Left ventricle myocardium inferior (tissue), 1 donor: ENCODE measurements at places on chromosomes 1 and 21. TPM values are rescaled to one million over a fixed set of nuclear protein-coding genes. Genes with fewer than 3 reads are reported as not detected.

Gene ARTN
- total RNA-seq = 0.14 TPM

Gene OR6K6
- total RNA-seq = not detected

Gene EFCAB7
- 8.9 TPM for total RNA-seq

Gene OR2L8
- total RNA-seq = not detected

Gene SMIM1
- 13.9 TPM for total RNA-seq

Gene LRRC38
- 0.30 TPM for total RNA-seq

Gene MPZ
- 3.5 TPM for total RNA-seq

Gene TLCD4
- 75.7 TPM for total RNA-seq

Gene SV2A
- total RNA-seq = 0.44 TPM

Gene NBPF6
- total RNA-seq = not detected

Gene OR2L13
- total RNA-seq = not detected

Gene SYTL1
- total RNA-seq = 1.1 TPM

Gene GNAT2
- not detected for total RNA-seq

Gene LAPTM5
- total RNA-seq = 18.8 TPM

Gene IGSF21
- total RNA-seq = 0.47 TPM

Gene ASAP3
- 44.4 TPM for total RNA-seq

Gene BCL2L15
- total RNA-seq = not detected

Gene WLS
- total RNA-seq = 113 TPM

Gene TCEA3
- total RNA-seq = 78.6 TPM

Gene VWA5B1
- 0.16 TPM for total RNA-seq

Gene HSF2BP
- total RNA-seq = 0.16 TPM

Gene DARS2
- 15.1 TPM for total RNA-seq

Gene S100A14
- total RNA-seq = 6.5 TPM

Gene IFNGR2
- total RNA-seq = 34.6 TPM

Gene ALX3
- not detected for total RNA-seq

Gene CLDN8
- total RNA-seq = not detected

Gene ZBTB8B
- 0.03 TPM for total RNA-seq

Gene CDC73
- 46.8 TPM for total RNA-seq

Gene NPHS2
- not detected for total RNA-seq

Gene NOS1AP
- 6.2 TPM for total RNA-seq

Gene FAM72C
- not detected for total RNA-seq

Gene OR2W3
- not detected for total RNA-seq

Gene CLCA4
- total RNA-seq = 0.27 TPM

Gene RNU1-4
- 6,072 TPM for total RNA-seq

Gene PEF1
- 36.4 TPM for total RNA-seq

Gene FCAMR
- not detected for total RNA-seq

Gene ENO1
- total RNA-seq = 124 TPM

Gene LRRC53
- not detected for total RNA-seq

Gene HMCN1
- 8.9 TPM for total RNA-seq

Gene HMGCS2
- 65.5 TPM for total RNA-seq

Gene TMPRSS3
- not detected for total RNA-seq

Gene SELENBP1
- 66.3 TPM for total RNA-seq

Gene CHRM3
- 0.36 TPM for total RNA-seq

Gene FCRL4
- not detected for total RNA-seq

Gene SUSD4
- 2.5 TPM for total RNA-seq

Gene HPDL
- not detected for total RNA-seq

Gene HSD3B2
- total RNA-seq = not detected

Gene NTNG1
- 0.30 TPM for total RNA-seq

Gene PTCH2
- 0.25 TPM for total RNA-seq
